ENCODE measurements at places on chromosomes 5 and 9.

GRCh38 chr5:172335721-172336120, 52.2 kb upstream of the UBTD2 start:
- no peak for DNase-seq

DNA sequence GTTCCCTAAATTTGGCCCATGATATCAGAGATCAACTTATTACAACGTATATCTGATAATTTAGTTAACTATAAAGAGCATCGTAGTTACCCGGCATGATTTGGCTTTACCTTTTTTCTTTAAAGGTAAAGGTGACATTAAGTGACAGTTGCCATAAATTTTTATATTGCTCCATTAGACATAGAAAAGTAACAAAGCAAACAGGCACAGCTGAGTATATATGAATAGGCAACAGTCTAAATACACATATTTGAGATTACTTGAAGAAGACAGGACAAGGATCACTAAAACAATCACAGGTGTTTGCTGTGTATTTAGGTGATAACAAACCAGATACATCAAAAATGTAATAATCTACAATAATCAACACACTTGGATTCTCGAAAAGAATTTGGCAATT, 34.8 kb downstream of the RFX3 start:
- no peak for DNase-seq

DNA sequence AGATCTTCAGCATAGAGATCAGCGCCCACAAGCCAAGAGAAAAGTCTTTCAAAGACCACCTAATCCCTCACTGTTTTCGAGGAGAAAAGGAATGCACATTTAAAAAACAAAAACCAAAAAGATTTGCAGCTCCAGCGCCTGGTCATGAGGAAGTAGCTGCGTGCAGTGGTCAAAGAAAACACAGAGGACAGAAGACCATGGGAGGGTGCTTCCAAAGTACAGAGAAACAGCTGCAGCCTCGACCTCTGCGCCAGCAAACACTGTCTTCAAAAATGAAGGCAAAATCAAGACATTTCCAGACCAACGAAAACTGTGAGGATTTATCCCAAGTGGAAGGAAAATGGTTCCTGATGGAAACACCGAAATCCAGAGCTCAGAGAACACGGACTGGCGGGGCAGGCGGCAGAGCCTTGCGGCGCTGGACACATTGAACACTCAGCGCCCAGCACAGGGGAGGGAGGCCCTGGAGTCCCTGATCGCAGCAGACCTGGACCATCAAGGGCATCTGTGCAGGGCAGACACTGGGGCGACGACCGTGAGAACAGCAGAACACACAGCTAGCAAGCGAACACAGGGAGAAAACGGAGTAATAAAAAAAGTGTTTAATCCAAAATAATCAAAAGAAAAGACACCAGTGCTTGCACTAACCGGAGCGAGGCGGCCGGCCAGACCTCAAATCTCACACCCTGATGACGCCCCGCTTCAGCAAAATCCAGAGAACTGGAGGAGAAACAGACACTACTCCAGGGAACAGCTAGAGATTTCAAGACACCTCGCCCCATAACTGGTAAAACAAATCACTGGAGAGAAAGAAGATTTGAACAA, 12.6 kb upstream of the SLC12A7 start:
- DNase-seq = no peak

GRCh38 chr9:95373782-95374487, 56.4 kb upstream of the FANCC start:
- DNase-seq = no peak

DNA sequence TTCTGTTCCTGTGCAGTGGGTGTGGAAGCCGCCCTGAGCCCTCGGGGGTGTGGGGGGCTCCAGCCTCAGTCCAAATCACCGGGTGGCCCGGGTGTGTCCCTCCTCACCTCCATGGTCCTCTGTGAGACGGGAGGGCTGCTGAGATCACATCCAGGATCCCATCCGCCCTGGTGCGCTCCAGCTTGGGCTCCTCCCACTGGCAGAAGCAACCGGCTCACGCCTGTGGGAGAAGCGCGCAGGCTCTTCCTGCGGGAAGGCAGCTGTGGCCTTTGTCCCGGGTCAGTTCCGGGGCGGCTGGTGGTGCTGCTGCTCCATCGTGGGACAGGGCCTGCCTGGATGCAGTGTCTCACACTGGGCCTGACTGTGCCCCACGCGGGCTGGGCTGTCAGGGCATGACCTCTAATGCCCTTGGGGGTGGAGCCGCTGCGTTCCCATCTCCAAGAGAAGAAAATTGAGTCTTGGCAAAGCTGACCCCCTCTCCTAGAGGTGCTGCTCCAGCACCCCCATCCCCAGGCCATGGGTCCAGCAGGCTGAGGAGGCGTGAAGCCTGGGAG, 18.5 kb downstream of the OLFM1 start:
- DNase-seq = no peak

- no peak for DNase-seq
These were observed 103.8 kb downstream of the MPDZ start for GRCh38 chr9:13175732-13176131.
